Activated CD4-positive, alpha-beta T cell treated with anti-CD3 and anti-CD28 coated beads for 36 hours (primary cell): ENCODE measurements at places on chromosomes 2 and 18. TPM values are rescaled to one million over a fixed set of nuclear protein-coding genes. Genes with fewer than 3 reads are reported as not detected.
A peak's percentile ranks its signal among the peaks of the same experiment; 100 is the strongest.

DNA sequence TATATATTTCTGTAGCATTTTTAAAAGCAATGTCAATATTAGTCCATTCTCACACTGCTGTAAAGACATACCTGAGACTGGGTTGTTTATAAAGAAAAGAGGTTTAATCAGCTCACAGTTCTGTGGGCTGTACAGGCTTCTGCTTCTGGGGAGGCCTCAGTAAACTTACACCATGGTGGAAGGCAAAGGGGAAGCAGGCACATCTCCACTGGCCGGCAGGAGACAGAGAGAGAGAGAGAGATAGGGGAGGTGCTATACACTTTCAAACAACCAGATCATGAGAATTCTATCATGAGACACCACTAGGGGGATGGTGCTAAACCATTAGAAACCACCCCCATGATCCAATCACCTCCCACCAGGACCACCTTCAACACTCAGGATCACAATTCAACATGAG is 43.1 kb downstream of the CHMP3 start:
- peak; percentile 32 for DNase-seq
- no peaks in the 10 kb centered on the region for H3K4me1 ChIP-seq
- no peak overlapping the region for H3K4me3 ChIP-seq

DNA sequence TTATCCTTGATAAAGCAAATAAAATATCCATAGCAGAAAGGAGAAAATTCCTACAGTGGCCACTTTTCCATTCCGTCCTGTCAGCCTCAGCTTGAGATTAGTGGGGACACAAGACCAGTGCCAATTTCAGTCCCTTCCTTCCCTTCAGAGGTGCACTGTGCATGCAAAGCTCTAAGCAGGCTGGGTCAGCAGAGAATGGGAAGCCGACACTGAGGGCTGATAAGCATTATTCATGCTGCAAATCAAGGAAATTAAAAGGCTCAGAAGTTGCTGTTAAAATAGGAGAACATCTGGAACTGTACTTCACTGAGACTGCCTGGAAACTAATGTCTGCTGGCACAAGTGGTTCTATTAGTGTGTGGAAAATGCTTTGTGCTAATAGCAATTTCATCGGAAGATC is 534.3 kb downstream of the ADCYAP1 start:
- H3K4me3 ChIP-seq, result no peak overlapping the region
- H3K27me3 ChIP-seq, result peaks cover 2% of the 10 kb centered on the region
- DNase-seq, result no peak
- H3K27ac ChIP-seq, result no peak overlapping the region
- H3K36me3 ChIP-seq, result no peaks in the 10 kb centered on the region

GRCh38 chr2:236969767-236970655 is 115.7 kb upstream of the COPS8 start:
- no peaks in the 10 kb centered on the region for H3K27me3 ChIP-seq
- H3K36me3 ChIP-seq, result no peaks in the 10 kb centered on the region
- peak overlapping the region; percentile 72 for H3K27ac ChIP-seq
- H3K4me3 ChIP-seq, result peak overlapping the region; percentile 25

DNA sequence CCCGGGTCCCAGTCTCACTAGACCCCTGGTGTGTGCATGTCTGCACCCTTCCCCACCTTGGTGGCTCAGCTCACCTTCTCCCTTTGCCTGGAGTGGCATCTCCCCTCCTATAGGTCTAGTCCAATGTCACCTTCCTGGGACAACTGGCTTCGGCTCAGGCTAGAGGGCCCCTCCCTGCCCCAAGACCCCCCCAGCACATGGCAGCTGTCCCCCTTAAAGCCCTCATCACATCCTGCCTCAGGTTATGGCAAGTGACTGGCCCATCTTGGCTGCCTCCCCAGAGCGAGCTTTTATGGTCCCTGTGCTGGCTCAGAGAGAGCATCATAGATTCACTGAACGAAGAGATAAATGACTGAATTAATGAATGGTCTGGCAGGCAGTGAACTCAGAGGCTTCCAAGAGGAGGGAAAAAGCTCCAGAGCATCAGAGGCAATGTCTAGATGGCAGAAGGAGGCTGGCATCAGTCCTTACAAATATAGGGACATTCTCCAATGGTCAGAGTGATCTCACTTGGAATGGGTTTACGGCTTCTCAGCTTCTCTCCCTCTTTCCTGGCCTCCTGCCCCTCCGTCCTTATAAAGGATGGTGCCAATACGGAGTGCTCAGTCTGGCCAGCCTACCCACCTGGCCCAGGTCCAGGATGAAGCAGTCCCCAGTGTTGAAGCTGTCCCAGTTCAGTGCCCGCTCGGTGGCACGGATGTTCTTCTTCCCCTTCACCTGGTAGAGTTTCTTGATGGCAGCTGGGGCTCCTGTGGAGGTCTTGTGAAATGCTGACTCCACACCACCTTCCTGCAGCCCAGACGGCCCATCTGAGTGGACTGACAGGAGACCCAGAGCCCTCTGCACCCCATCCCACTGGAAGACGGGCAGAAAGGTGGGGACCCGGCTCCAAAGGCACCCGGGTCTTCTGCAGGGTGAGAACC is 9.4 kb downstream of the CAPG start:
- no peak overlapping the region for H3K4me3 ChIP-seq
- no peaks in the 10 kb centered on the region for H3K27me3 ChIP-seq
- H3K27ac ChIP-seq, result no peak overlapping the region
- no peak for DNase-seq
- peaks cover 16% of the 10 kb centered on the region for H3K4me1 ChIP-seq

- no peaks in the 10 kb centered on the region for H3K4me1 ChIP-seq
- no peaks in the 10 kb centered on the region for H3K36me3 ChIP-seq
- no peak overlapping the region for H3K27ac ChIP-seq
- H3K4me3 ChIP-seq, result no peak overlapping the region
- no peak for DNase-seq
Measured at GRCh38 chr2:202824901-202825300, 46.7 kb downstream of the ICA1L start.

DNA sequence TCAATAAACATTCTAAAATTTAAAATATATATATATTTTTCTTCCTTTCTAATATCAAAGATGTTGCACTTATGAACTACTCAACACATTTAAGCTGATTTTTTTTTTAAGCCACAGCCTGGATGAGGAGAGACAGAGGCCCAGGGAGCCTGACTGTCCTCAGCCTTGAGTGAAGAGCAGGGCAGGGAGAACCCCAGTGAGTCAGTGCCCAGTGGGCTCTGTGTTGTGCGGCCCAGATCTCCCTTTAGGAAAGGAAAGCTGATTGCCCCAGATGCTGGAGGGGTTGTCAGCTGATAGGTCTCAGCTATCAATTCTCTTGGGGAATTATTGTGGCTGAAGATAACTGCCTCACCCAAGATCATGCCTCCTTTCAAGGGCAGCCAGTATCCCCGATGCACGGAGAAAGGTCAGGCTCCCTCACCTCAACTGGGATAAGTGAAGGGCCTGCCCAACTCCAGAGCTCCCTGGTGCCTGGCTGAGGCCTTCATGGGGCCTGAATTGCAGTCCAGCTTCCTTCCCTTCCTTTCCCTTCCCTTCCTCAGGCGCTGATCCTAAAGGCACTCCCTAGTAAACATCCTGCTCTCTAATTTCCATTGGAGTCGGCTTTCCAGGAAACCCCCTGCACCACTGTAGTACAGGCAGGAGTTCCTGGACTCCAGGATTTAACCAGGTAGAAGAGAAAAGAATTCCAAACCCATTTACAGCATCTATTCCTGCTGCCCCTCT is 106.9 kb upstream of the ATL2 start:
- no peak overlapping the region for H3K4me3 ChIP-seq
- DNase-seq, result no peak
- no peaks in the 10 kb centered on the region for H3K4me1 ChIP-seq
- H3K27me3 ChIP-seq, result no peaks in the 10 kb centered on the region

GRCh38 chr2:33673937-33674336 is 74.8 kb upstream of the FAM98A start:
- no peak overlapping the region for H3K27ac ChIP-seq
- no peak overlapping the region for H3K4me3 ChIP-seq
- H3K36me3 ChIP-seq, result no peaks in the 10 kb centered on the region
- no peaks in the 10 kb centered on the region for H3K4me1 ChIP-seq
- H3K27me3 ChIP-seq, result no peaks in the 10 kb centered on the region
- DNase-seq, result no peak

Gene SLC16A14
- 2.2 TPM for total RNA-seq

DNA sequence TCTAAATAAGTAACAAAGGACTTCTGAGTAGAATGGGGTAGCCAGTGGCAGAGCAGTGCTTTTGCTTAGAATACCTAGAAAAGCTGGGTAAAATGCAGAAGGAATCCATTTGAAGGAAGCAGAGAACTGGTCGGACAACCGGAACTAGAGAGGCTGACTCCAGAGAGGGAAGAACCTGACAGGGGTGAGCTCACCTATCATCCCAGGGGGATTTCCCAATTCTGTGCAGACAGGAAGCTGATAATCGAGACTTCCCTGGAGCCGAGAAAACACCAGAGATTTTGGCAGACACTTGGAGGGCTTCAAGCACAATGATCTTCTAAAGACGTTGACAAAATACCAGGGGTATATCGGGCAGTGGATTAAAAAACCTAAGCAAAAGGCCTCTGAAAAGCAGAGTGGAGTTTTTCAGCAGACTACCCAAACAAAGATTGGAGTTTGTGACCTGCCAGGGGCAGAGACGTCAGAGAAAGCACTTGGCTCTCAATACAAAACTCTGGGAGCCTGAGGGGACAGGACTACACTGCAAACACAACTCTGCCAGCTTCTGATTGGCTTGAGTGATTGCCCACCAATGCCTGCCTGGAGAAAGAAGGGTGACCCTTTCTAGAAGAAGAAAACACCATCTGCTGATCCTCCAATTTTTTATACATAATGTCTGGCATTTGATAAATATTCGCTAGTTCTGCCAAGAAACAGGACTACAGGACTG is 67.5 kb upstream of the TTN start:
- H3K36me3 ChIP-seq, result no peaks in the 10 kb centered on the region
- no peak overlapping the region for H3K4me3 ChIP-seq
- no peak for DNase-seq

DNA sequence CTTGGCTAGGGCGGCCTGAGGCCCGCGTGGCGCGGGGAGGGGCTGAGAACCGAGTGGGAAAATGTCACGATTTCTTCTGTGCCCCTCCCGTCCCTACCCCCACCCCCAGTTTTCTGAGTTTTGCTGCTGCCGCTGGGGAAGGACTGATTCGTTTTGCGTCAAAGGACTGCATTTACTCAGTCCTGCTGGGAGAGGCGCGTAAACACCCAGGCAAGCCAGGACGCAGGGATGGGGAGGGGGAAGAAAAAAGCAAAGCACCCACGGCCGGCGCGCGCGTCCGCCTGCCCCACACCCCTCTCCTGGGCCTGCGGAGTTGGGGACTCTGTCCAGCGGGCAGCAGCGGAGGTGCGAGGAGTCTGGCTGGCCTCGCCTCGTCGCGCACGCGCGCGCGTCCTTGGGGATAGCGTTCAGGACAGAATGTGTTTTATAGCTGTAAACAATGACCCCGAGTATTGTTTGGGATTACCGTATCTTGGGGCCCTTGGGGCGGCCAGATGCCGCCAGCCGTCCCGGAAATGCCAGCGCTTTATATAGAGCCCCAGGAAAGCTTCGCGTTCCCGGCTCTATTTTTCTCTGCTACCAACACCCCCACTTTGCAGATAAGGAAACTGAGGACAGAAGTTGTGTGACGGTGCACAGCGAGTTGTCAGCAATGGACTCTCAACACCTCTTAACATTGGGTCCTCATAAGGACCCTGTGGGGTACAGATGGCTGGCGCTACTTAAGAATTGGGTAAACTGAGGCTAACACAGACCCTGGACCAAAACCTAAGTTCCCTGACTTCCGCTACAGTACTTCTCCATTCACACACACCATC is 1.7 kb upstream of the FOSL2 start:
- H3K27ac ChIP-seq, result peak overlapping the region; percentile 99
- H3K36me3 ChIP-seq, result peaks cover 2% of the 10 kb centered on the region
- no peak overlapping the region for H3K4me3 ChIP-seq
- no peaks in the 10 kb centered on the region for H3K27me3 ChIP-seq
- no peak for DNase-seq

Gene AAK1
- 95.9 TPM for total RNA-seq

Gene NCKAP5
- total RNA-seq, result not detected

- peaks cover 72% of the 10 kb centered on the region for H3K27me3 ChIP-seq
- H3K36me3 ChIP-seq, result no peaks in the 10 kb centered on the region
- peaks cover 19% of the 10 kb centered on the region for H3K4me1 ChIP-seq
- no peak overlapping the region for H3K4me3 ChIP-seq
- no peak overlapping the region for H3K27ac ChIP-seq
Measured at GRCh38 chr2:44928483-44929158, 12.9 kb upstream of the SIX3 start.

DNA sequence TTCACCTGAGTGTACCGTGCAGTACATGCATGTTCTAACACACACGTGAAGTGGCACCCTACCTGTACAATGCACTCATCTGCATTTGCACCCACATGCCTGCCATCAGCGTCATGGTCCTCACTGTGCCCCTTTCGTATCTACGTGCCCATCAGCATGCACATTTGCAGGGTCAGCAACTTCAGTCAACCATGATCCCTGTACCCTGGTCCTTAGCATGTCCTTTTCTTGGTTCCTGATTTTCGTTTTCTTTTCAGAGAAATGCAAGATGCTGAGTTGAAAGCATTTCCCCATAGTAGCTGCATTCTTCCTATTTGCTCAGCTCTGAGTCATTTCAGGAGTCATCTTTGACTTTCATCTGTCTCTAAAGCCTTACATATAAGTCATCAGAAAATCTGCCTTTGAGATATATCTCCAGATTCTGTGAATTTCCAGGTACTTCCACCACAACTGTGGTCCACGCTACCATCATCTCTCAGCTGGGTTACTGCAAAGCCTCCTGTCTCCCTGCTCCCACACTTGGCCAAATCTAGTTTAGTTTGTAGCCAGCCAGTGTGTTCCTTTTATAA is 14.7 kb upstream of the PUM2 start:
- H3K27ac ChIP-seq, result peak overlapping the region; percentile 86
- peak overlapping the region; percentile 3 for H3K4me3 ChIP-seq
- peaks cover 13% of the 10 kb centered on the region for H3K27me3 ChIP-seq

Gene MAT2A
- total RNA-seq, result 259 TPM

GRCh38 chr2:151569167-151569566 is 159.5 kb downstream of the RIF1 start:
- no peak overlapping the region for H3K4me3 ChIP-seq
- no peaks in the 10 kb centered on the region for H3K27me3 ChIP-seq
- no peak overlapping the region for H3K27ac ChIP-seq
- H3K4me1 ChIP-seq, result no peaks in the 10 kb centered on the region
- DNase-seq, result no peak
- H3K36me3 ChIP-seq, result no peaks in the 10 kb centered on the region
